ENCODE measurements at places on chromosomes 1 and 21. TPM values are rescaled to one million over a fixed set of nuclear protein-coding genes. Genes with fewer than 3 reads are reported as not detected.

The DNASE2B gene
- total RNA-seq: not detected

DNA sequence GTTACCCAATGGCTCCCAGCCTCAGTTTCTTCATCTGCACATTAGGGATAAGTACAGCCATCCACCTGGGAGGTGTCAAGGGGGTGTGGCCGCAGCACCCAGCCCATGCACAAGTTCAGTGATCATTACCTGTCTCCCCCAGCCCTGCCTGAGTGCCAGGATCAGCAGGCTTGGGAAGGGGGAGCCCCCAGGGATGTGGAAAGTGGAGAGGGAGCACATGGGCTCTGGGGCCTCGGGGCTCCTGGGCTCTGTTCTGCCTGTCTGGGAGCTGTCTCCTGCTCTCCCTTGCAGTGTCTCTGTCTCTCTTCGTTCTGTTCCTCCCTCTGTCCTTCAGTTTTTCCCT lies 10.8 kb upstream of the PADI1 start:
- DNase-seq: no peak

- DNase-seq: no peak
These were observed 7.5 kb downstream of the ZNF692 start for GRCh38 chr1:248851390-248851789.

DNA sequence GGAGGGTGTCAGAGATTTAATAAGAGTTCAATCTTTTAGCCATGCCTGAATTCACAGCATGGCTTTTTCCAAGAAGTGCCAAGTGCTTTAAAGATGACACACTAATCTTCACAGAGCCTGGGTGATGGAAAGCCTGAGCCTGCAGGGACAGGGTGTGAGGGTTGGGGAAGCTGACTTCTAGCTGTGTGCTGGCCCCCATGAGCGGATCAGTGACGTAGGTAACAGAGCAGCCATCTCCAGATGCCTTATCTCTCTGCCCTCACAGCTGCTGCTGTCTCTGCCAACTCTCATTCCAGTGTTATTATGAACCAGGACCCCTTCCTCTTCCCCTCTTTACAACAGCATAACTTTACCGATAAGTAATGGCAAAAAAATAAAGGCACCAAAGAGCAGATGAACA lies 30.6 kb downstream of the FAM78B start:
- no peak for DNase-seq

GRCh38 chr21:42403611-42404231 lies at the start of gene UBASH3A:
Gene UBASH3A (plus strand): TSS chr21:42403902. CDS start chr21:42403946, 44 bp downstream.
- DNase-seq: no peak

- no peak for DNase-seq
These were observed 760 bp upstream of the GJC2 start for GRCh38 chr1:228148935-228149405.

The FCRL3 gene
- not detected for total RNA-seq

GRCh38 chr1:68178821-68179490 lies 53.4 kb downstream of the WLS start:
- no peak for DNase-seq

The SMCP gene
- not detected for total RNA-seq

DNA sequence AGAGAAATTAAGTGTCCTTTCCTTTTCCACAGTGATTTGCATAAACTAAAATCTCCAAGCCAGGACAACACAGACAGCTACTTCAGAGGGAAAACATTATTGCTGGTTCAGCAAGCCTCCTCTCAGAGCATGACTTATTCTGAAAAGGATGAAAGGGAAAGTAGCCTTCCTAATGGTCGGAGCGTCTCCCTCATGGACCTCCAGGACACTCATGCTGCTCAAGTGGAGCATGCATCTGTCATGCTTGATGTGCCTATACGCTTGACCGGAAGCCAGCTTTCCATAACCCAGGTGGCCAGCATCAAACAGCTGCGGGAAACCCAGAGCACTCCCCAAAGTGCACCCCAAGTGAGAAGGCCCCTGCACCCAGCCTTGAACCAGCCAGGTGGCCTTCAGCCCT lies 39.1 kb downstream of the CLEC20A start:
- DNase-seq: no peak

- no peak for DNase-seq
These were observed 30.5 kb downstream of the FBXO2 start for GRCh38 chr1:11623702-11624101.

GRCh38 chr21:41957991-41958766 lies 4.4 kb upstream of the C2CD2 start:
- peak; percentile 99 for DNase-seq

DNA sequence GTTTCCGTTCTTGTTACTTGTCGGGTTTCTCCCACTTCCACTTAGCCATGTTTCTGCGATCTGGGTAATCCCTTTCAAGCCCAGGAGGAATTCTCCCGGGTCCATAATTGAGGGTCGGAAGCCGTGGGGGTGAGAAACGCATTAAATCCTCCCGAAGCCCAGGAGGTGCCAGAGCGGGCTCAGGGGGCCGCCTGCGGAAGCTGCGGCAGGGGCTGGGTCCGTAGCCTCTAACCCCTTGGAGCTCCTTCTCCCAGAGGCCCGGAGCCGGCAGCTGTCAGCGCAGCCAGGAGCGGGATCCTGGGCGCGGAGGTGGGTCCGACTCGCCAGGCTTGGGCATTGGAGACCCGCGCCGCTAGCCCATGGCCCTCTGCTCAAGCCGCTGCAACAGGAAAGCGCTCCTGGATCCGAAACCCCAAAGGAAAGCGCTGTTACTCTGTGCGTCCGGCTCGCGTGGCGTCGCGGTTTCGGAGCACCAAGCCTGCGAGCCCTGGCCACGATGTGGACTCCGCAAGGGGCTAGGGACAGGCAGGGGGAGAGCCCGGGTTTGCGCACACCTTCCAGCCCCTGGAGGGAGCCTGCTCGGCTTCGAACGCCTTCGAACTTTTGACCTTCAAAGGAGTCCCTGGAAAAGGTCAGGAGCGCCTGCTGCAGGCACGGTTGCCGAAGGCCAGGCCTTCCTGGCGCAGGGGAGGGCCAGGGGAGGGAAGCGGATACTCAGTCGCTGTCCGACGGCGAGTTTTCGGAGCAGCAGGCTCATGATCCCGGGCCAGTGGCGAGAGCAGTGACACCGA lies 1.7 kb upstream of the SIM2 start:
- DNase-seq: no peak

DNA sequence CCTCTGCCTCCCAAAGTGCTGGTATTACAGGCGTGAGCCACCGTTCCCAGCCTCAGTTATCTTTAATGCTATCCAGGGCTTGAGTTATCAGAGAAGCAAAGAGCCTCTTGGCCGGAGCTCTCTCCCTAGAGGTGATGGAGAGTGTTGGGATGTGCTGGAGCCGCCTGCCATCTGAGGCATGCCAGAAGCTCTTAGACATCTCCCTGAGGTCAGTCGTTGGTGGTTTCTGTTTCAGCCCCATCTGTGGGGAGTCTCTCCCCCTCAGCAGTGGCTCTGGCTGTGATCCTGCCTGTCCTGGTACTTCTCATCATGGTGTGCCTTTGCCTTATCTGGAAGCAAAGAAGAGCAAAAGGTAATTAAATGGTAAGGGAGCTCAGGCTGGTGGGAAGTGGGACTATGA lies 11.6 kb upstream of the ZNF691 start:
- no peak for DNase-seq

- DNase-seq: no peak
These were observed at the start of gene EVA1C for GRCh38 chr21:32412162-32413014. Gene EVA1C (plus strand): TSS chr21:32412706. CDS start chr21:32412854, 148 bp downstream.

GRCh38 chr1:230743899-230744298 lies 3.3 kb upstream of the CAPN9 start:
- no peak for DNase-seq

The MCOLN3 gene
- not detected for total RNA-seq

GRCh38 chr1:95582746-95583145 lies 348.7 kb downstream of the RWDD3 start:
- no peak for DNase-seq

DNA sequence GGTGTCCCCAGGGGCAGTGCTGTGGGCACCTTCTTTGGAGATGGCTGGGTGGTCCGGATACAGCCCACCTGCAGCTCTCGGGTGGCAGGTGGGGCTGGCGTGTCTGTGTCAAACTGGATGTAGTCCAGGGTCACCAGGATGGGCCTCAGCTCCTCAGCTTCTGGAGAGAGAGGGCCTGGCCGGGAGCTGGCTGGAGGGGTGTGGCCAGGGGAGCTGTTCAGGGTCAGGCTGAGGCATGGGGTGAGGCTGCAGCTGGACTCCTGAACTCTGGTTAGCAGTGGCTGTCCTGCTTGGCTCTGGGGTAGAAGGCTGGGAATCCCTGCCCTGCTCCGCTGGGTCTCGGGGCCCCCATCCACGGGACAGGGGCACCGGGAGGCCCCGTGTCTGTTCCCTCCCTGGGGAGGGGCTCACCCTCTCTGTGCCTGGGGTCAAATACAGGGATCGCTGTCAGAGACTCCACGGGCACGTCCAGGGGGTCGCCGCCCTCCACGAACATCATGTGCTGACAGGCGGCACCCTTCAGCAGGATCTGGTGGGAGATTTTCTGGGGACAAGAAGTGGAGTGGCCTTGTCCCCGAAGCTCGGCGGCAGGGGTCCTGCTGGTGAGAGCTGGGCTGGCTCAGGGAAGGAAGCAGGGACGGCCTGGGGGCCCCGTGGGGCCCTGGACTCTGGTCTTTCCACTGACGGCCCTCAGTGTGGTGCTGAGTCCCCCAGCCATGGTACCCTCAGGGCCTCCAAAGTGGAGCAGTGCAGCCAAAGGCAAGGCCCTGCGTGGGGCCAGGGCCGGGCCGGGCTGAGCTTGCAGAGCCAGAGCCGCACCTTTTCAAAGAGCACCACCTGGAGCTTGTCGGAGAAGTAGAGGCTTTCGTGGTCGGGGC lies 4.1 kb upstream of the TMEM52 start:
- no peak for DNase-seq

The ARHGAP30 gene
- not detected for total RNA-seq

- DNase-seq: no peak
These were observed 72.4 kb upstream of the IFNAR2 start for GRCh38 chr21:33157303-33157702.

- no peak for DNase-seq
These were observed 325.0 kb upstream of the PLXNA2 start for GRCh38 chr1:208569181-208569580.

GRCh38 chr1:240766831-240767230 lies 154.9 kb upstream of the GREM2 start:
- DNase-seq: no peak

DNA sequence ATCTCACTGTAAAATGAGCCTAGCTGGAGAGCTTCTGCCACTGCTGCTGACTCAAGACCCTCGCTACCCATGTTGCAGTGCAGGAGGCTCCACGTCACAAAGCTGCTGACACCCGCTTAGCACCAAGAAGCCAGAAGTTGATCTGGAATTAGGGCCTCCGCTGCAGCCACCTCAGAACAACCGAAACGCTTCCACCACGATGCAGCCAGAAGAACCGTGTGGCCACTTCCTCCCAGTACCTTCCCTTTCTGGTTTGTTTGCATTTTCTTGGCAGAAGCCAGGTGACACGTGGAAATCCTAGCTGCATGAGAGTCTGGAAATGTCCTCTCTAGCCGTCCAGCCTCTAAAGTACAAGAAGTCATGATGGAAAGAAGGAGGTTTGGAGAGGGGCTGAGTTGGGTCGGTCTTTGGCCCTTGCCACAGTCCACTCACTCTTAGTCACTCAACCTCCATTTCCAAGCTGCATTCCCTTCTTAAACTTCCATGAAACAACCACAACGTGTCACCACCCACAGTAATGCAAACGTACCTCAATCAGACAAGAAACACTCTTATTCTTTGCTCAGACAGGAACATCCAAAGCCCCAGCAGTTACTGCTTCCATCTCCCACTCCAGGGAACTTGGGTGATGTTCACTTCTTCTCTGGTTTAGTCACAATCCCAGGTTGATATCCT lies 10.0 kb upstream of the CDA start:
- DNase-seq: no peak

- DNase-seq: no peak
These were observed 1378.1 kb upstream of the PRMT6 start for GRCh38 chr1:105678334-105678733.

The CLEC20A gene
- total RNA-seq: not detected

GRCh38 chr1:193654951-193655735 lies 468.7 kb upstream of the B3GALT2 start:
- no peak for DNase-seq

DNA sequence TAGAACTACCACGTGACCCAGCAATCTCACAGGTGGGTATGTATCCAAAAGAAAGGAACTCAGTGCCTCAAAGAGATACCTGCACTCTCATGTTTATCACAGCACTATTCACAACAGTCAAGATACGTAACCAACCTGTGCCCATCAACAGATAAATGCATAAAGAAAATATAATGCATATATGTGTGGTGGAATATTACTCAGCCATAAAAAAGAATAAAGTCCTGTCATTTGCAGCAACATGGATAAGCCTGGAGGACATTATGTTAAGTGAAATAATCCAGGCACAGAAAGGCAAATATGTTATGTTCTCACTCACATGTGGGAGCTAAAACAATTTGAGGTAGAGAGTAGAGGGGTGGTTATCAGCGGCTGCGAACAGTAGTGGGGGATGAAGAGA lies 413.8 kb downstream of the SMYD3 start:
- no peak for DNase-seq

The HMCN1 gene
- 9.2 TPM for total RNA-seq

DNA sequence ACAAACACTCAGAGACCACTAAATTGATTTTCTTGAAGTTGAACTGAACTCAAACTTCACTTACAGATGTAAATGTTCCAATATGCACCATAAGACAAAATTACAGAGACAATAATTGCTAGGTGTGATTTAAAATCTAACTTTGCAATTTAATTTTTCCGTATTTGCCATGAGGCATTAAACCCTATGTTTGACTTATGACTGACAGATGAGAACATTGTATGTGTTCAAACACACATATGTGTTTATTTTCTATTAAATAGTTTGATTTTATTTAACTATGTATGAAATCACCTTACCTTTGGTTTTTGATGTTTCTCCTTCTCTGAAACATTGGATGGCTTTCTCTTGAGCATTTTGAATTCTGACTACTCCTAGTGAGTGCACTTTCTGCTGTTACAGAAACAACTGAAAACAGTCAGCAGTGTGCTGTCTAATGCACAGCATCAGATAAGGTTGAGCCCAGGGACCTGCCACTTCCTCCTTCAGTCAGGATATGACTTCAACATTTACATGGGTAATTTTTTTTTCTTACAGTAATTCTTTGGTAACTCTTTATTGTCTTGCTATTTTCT lies at the start of gene SAMSN1:
SAMSN1 (minus strand) TSS at position 410 of the 575 bp plus-strand sequence; CDS start at position 356, 54 bp downstream.
- DNase-seq: no peak

GRCh38 chr1:155967341-155968050 lies 10.9 kb downstream of the ARHGEF2 start:
- no peak for DNase-seq

DNA sequence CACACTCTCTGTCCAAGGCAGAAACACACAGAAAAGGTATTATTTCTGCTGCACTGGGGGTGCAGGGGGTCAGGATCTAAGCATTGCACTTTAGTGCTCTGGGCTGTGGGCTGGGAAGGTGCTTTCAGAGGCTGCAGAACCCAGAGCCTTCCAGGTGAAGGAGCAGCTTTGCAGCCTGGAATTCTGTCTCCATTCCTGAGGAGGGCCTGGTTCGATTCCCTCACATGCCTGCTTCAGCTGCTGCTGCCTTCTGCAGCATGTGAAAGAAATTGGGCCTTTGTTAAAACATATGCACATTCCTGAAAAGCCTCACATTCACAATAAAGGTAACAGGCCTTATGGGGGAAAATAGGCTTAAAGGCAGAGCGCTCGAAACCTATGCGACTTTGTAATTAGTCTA lies 35.9 kb downstream of the VTCN1 start:
- no peak for DNase-seq

GRCh38 chr1:24409535-24409934 lies 4.0 kb downstream of the STPG1 start:
- no peak for DNase-seq

GRCh38 chr1:219099307-219099706 lies 74.4 kb upstream of the LYPLAL1 start:
- no peak for DNase-seq
